ENCODE measurements at places on chromosomes 12 and 14. TPM values are rescaled to one million over a fixed set of nuclear protein-coding genes. Genes with fewer than 3 reads are reported as not detected.

GRCh38 chr12:5723711-5724252, 221.3 kb downstream of the ANO2 start:
- no peaks in the 10 kb centered on the region for H3K36me3 ChIP-seq
- H3K27ac ChIP-seq: no peak overlapping the region
- H3K4me1 ChIP-seq: peaks cover 7% of the 10 kb centered on the region
- no peak for DNase-seq

DNA sequence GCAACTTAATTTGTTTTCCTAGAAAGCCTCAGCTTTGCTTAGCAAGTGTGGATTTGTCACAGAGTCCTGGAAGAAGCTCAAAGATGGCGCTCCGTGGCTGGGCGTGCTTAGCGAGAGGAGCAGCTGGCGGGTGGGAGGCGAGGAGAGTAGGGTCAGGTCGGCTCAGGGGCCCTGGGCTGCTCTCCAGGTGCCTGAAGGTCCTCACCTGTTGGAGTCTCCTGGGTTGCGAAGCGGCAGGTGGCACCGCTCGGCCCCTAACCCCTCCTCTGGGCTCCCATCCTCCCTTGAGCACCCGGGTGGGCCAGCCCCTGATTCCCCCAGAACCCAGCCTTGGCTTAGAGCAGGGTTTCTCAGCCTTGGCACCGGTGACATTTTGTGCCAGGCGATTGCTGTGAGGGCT, 25.1 kb downstream of the LRTM2 start:
- peak; percentile 88 for DNase-seq
- peaks cover 8% of the 10 kb centered on the region for H3K27me3 ChIP-seq
- peaks cover 18% of the 10 kb centered on the region for H3K4me1 ChIP-seq
- no peaks in the 10 kb centered on the region for H3K36me3 ChIP-seq
- no peak overlapping the region for H3K4me3 ChIP-seq

- DNase-seq: peak; percentile 82
- H3K27me3 ChIP-seq: peaks cover 4% of the 10 kb centered on the region
- peaks cover 5% of the 10 kb centered on the region for H3K4me1 ChIP-seq
- no peak overlapping the region for H3K27ac ChIP-seq
These were observed 3.3 kb downstream of the TMEM121 start for GRCh38 chr14:105529569-105530284.

DNA sequence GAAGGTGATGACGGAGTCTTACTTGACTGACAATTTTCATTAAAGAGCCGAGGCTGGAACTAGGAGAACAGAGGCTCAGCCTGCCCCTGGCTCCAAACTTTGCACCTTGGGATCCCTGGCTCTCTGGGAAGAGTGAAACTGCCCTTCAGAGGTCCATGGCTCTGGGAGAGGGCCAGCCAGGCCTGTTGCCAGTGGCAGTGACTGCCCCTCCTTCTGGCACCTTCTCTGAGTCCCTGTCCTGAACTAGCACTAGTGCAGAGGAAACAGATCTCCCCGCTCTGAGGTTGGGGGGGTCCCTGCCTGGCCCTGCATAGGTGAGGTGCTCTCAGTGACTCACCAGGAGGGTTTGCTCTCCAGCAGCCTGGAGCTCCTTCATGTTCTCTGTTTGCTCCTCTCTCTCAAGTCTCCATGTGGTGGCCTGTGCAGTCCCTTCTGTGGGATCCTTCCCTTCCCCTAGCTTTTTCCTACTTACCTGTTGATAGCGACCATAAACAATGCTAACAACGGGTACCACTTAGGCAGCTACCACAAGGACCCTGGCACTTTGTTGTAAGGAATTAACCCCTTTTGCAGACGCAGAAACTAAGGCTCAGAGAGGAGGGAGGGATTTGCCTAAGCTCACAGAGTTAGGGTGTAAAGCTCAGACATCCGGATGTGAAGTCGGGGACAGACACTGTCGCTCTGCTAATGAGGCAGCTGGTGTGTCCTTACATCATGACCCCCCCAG, 22.4 kb downstream of the FAM222A start:
- DNase-seq: peak; percentile 30
- no peak overlapping the region for H3K27ac ChIP-seq
- no peak overlapping the region for H3K4me3 ChIP-seq
- H3K36me3 ChIP-seq: no peaks in the 10 kb centered on the region
- H3K27me3 ChIP-seq: peaks cover 10% of the 10 kb centered on the region

DNA sequence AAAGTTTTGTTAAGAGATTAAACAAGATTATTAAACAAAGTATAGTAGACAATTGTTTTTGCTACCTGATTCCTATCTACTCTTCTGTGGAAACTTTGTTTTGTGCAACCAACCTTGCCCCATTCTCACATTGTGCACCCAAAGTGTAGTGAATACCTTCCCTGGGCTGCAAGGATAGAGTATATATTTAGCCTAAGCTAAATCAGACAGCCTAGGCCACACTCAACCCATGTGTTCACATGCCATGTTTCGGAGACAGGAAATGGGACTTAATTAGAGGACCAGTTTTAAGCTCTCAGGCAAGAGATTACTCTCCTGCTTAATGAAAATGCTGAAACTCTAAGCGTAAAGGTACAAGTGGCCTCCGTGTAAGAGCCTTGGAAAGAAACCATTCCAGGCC, 734.9 kb upstream of the USP15 start:
- no peak overlapping the region for H3K27ac ChIP-seq
- no peaks in the 10 kb centered on the region for H3K4me1 ChIP-seq
- no peaks in the 10 kb centered on the region for H3K27me3 ChIP-seq
- DNase-seq: no peak
- H3K36me3 ChIP-seq: no peaks in the 10 kb centered on the region
- no peak overlapping the region for H3K4me3 ChIP-seq

DNA sequence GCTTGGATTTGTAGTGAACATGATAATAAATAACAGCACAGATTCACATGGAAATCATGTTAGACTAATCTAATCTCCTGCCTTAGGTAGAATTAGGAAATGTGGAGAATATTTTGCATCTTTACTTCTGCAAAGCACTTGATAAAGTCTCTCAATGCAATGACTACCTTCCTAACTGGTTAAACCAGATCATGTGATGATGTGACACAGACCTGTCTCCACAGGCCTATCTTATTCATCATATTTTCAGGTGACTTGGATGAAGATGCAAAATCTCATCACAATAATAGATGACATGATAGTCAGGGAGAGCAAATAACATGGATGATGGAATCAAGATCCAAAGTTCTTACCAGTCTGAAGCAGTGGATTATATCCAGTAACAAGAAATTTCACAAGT, 38.5 kb upstream of the RNASE1 start:
- peaks cover 2% of the 10 kb centered on the region for H3K27me3 ChIP-seq
- H3K27ac ChIP-seq: no peak overlapping the region
- no peak overlapping the region for H3K4me3 ChIP-seq
- no peaks in the 10 kb centered on the region for H3K36me3 ChIP-seq
- H3K4me1 ChIP-seq: no peaks in the 10 kb centered on the region

The SYCP3 gene
- total RNA-seq: not detected

DNA sequence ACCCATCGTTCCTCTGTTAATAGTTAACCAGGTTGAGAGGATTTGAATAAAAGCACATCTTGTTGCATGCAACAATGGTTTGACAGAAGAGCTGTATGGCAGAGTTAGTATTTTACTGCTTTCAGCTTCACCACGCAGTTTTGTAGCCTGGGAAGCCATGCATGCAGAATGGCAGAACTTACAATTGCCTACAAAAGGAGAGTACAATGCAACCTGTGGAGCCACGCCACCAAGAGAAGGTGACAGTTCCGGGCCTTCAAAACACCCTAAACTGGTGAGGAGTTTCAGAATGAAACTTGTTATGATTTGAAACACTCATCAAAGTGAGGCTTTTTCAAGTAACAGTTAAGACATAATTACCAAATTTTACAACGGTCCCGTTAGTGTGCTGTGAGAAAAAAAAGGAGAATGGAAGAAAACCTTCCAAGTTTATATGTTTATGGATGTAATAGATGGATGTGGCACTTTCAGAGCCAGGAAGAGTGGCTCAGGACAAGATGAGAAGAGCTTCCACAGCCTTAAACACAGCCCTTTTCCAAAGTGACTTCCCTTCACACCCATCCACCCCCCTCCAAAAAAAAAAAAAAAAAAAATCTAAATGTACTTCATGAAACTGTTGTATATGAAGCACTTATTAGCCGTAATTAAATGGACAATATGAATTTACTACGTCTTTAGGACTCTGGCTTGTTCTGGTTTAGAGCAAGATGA, 158.7 kb downstream of the EGLN3 start:
- no peaks in the 10 kb centered on the region for H3K36me3 ChIP-seq
- H3K4me1 ChIP-seq: peaks cover 12% of the 10 kb centered on the region
- DNase-seq: no peak
- no peaks in the 10 kb centered on the region for H3K27me3 ChIP-seq
- no peak overlapping the region for H3K27ac ChIP-seq
- no peak overlapping the region for H3K4me3 ChIP-seq

The PDE3A gene
- total RNA-seq: 27.9 TPM

DNA sequence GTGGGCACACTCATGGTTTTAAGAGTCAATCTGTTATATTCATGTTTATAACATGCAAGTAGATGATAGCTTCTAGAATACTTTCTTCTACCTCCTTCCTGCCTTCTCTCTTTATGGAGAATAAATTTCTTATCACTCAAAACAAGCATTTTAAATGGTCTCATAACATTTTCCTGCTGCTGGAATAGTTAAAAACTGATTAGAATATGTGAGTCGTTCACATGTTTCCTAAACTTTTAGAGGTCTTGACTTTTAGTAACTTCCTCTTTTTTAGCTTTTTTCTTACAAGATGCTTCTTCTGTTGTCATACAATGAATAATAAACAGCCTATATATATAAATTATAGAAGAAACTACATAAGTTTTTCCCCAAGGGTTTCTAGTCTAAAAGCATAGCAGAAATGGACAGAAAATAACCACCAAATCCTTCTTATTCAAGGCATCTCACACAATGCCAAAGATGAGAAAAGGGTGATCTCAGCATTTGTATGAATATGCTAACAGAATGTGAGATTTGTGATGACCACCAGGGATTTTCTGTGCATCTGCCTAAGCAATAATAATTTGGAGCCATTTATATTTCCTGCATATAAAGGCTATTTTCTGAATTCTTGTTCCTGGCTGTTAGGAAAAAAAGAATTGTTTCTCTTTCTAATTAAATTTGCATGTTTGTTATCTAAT, 127.8 kb downstream of the DAAM1 start:
- H3K4me3 ChIP-seq: no peak overlapping the region
- H3K27me3 ChIP-seq: no peaks in the 10 kb centered on the region
- no peak overlapping the region for H3K27ac ChIP-seq
- peaks cover 41% of the 10 kb centered on the region for H3K4me1 ChIP-seq

- no peak overlapping the region for H3K4me3 ChIP-seq
- H3K36me3 ChIP-seq: no peaks in the 10 kb centered on the region
- DNase-seq: no peak
- peaks cover 11% of the 10 kb centered on the region for H3K27me3 ChIP-seq
- no peak overlapping the region for H3K27ac ChIP-seq
These were observed 43.3 kb downstream of the GALNT8 start for GRCh38 chr12:4763549-4763948.

- no peak for DNase-seq
- no peak overlapping the region for H3K4me3 ChIP-seq
- no peaks in the 10 kb centered on the region for H3K27me3 ChIP-seq
- H3K4me1 ChIP-seq: peaks cover 46% of the 10 kb centered on the region
These were observed 238.1 kb downstream of the FOXN3 start for GRCh38 chr14:89178800-89179535.

The NKX2-1 gene
- not detected for total RNA-seq

The C12orf50 gene
- total RNA-seq: not detected

- peaks cover 1% of the 10 kb centered on the region for H3K27me3 ChIP-seq
- no peaks in the 10 kb centered on the region for H3K36me3 ChIP-seq
- no peak overlapping the region for H3K27ac ChIP-seq
These were observed 404.4 kb downstream of the TRHDE start for GRCh38 chr12:72676556-72676955.

- H3K27ac ChIP-seq: peak overlapping the region; percentile 86
- peaks cover 59% of the 10 kb centered on the region for H3K4me1 ChIP-seq
- no peaks in the 10 kb centered on the region for H3K27me3 ChIP-seq
- DNase-seq: no peak
- peak overlapping the region; percentile 58 for H3K4me3 ChIP-seq
- H3K36me3 ChIP-seq: peaks cover 25% of the 10 kb centered on the region
These were observed 127.3 kb downstream of the RFLNA start for GRCh38 chr12:124422142-124422569.

The SERPINA12 gene
- not detected for total RNA-seq

DNA sequence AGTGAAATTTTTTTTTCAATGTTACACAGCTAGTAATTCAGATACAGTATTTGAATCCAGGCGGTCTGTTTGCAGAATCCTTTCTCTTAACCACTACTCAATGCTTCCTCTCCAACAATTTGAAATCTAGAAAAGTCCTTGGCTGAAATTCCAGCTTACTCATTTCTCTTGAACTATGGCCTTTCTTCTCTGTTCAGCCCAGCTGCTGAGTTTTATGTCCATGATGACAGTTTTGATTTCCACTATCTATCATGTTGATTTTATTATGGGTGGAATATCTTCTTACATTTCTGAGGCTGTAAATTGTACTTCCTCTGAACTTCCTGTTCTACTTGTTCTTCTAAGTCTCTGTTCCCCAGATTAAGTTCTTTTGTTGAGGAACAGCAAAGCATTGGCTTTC, 315.3 kb downstream of the DIO2 start:
- H3K27me3 ChIP-seq: no peaks in the 10 kb centered on the region
- no peak for DNase-seq
- no peak overlapping the region for H3K27ac ChIP-seq

The MYL2 gene
- total RNA-seq: not detected

DNA sequence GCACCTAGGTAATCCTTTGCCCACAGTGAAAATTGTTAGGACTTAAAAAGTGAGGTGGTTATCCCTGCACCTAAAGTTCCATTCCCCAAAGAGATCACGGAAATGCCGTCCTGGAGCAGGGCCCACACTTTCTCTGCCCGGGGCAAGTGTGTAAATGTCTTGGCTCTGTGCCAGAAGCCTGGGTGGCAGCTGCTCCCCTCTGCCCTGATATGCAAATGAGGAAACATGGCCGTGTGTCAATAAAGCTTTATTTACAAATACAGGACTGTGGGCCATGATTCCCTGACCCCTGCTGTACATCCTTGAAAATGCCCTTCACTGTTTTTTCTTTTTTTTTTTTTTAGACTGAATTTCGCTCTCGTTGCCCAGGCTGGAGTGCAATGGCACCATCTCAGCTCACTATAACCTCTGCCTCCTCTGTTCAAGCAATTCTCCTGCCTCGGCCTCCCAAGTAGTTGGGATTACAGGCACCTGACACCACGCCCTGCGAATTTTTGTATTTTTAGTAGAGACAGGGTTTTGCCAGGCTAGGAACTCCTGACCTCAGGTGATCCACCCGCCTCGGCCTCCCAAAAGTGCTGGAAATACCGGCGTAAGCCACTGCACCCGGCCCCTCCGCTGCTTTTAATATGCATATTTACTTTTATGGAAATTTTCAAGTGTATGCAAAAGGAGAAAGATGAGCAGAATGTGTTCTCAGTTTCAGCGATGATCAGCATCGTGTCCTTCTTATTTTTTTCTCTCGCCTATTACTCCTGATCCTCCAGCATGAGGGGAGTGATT, 75.5 kb downstream of the GALNT9 start:
- peaks cover 45% of the 10 kb centered on the region for H3K27me3 ChIP-seq
- no peak for DNase-seq
- no peak overlapping the region for H3K4me3 ChIP-seq
- H3K4me1 ChIP-seq: no peaks in the 10 kb centered on the region

- peak overlapping the region; percentile 97 for H3K27ac ChIP-seq
- no peak for DNase-seq
- H3K4me1 ChIP-seq: peaks cover 57% of the 10 kb centered on the region
- H3K4me3 ChIP-seq: no peak overlapping the region
- H3K27me3 ChIP-seq: no peaks in the 10 kb centered on the region
- no peaks in the 10 kb centered on the region for H3K36me3 ChIP-seq
These were observed 71.2 kb downstream of the GALNT4 start for GRCh38 chr12:89453121-89453978.
